ENCODE measurements at places on chromosomes 13 and 19.

DNA sequence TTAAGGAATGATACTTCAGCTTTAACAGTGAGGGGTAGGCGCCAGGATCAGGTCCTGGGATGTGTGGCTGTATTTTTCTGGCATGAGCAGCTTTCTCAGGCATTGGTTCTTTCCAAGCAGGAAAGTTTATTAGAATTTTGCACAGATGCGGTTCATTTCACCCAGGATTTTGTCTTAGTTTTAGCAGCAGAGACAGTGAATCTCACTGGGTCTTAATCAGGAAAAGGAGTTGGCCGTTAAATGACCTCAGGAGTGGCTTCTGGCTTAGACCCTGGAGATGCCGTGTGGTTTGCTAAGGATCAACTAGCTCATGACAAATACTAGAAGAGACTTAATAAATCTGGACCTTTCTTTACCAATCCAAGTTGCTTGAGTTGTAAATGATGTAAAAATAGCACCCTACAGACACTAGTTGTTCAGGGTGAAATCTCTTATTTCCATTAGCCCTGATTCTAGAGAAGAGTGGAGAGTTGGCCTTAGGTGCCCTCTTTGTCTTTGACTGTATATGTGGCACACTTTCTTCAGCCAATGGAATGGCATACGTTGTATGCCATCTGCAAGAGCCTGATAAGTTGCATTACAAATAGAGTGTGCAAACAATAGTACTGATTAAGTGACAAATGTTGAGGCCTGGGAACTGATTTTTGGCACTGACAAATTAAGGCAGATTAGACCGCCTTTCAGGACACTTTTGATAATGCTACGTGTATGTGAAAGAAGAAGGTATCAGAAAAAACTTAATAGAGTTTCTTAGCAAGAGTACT is 34.0 kb downstream of the LRCH1 start:
- no peak for DNase-seq

DNA sequence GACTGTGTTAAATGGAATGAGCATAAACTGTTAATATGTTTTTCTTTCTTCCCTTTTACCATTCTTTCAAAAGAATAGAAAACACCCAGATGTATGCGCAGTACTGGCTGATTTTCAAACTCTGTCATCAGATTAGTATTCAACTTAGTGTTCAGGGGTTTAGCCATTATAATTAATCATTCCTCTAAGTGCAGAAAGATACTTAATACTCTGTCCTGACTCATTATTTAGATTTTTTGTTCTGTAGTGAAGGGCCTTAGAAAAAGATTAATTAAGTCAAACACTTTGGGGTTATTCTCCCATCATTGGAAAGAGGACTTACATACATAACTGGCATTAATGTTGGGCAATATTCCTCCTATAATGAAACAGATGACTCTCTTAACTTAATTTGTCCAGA is 1316.7 kb upstream of the SLC10A2 start:
- no peak for DNase-seq

DNA sequence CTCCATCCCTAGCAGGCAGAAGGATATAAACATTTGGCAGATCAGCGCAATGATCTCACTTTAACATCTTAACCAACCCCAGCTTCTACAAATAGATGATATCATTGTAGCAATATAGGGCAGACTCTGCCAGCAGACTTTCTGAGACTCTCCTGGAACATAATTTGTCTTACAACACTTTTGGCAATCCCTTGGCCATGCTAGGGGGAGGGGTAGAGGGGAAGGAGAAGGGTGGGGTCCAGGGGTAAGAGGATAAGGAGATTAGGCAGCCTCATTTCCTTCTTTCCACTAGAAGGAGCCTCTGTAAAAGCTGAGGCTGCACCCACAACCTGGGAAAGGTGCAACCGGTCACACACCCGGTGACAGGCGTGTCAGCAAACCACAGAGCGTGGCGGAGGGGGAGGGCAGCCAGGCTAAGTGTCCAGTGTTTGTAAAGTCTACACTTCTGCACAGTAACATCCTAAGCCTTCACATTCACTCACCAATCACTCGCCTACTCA is 8.7 kb upstream of the UBAC2 start:
- no peak for DNase-seq

DNA sequence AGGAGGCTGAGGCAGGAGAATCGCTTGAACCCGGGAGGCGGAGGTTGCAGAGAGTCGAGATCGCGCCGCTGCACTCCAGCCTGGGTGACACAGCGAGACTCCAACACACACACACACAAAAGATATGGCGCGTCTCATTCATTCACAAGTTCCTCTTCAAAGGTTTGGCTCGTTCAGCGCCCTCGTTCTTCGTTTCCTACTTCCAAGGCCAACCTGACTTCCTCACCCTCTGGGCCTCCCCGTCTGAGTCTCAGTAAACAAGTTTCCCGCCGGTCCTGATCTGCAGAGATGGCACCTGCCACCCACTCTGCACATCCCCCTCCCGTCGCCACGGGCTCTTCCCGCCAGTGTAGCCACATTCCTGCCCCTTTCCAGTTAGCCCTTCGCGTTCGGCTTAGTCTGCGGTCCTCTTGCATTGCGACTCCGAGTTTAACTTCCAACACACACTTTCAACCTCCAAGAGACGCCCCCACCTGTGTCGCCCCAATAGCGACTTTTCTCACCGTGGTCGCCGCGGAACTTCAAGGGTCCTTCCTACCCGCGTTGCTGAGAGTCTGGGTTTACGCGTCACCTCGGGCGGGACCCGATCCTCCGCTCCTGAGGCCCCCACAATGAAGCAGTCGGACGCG is 1.3 kb upstream of the BSG start:
- no peak for DNase-seq

DNA sequence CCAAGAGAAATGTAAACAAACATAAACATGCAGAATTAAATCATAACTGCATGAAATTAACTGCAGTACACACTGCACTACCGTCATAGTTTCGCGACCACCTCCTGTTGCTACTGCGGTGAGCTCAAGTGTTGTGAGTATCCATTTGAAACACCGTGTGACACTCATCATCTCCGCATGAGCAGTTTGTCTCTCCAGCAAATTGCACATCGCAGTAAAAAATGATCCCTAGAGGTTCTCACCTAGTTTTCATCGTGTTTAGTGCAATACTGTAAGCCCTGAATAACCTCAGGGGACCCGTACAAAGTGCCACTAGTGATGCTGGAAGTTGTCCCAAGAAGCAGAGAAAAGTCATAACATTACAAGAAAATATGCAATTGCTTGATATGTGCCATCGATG is 147.7 kb downstream of the DPF1 start:
- DNase-seq: no peak

GRCh38 chr19:10701955-10702525 is 801 bp downstream of the QTRT1 start:
- DNase-seq: no peak

GRCh38 chr13:36163809-36164308 is 32.7 kb upstream of the DCLK1 start:
- DNase-seq: peak; percentile 6

- DNase-seq: no peak
Observed at GRCh38 chr13:91318886-91319285, 28.6 kb upstream of the MIR17HG start.

GRCh38 chr13:33870046-33870668 is 52.2 kb downstream of the RFC3 start:
- no peak for DNase-seq

DNA sequence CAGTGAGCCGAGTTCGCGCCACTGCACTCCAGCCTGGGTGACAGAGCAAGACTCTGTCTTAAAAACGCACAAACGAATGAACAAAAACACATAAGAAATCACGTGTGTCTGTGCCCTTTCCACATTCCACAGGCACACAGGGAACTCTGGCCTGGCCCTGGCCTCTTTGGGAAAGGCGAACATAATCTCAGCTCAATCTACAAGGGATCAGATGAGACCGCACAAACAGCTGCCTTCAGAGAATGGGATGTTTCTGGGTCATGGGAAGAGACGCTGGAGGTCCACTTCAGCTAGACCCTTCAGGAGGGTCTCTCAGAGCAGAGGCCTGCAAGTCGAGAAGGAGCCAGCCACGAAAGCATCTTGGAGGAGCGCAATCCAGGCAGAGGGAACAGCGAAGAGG is 6.3 kb upstream of the CRTC1 start:
- DNase-seq: no peak

DNA sequence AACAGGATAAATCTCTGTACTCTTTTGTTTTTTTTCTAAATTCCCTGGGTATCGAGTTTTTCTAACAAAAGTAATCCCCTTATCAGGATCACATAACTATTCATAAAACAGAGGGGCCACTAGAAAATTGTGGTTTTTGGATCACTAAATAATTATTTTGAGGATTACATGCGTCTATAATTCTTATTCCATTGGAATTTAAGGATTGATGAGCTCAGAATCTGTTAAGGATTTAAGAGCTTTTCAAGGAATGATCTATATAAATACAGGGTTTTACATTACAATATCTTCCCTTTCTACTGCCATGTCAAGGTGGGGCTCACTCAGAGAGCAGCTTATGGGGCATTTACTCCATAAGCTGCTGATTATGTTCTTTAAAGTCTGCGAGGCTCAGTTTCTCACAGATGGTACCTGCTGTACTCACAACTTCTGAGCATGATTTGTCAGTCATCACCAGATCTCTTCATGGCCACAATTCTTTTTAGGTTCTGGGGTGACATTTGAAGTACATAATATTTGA is 449.8 kb downstream of the PCDH17 start:
- no peak for DNase-seq

DNA sequence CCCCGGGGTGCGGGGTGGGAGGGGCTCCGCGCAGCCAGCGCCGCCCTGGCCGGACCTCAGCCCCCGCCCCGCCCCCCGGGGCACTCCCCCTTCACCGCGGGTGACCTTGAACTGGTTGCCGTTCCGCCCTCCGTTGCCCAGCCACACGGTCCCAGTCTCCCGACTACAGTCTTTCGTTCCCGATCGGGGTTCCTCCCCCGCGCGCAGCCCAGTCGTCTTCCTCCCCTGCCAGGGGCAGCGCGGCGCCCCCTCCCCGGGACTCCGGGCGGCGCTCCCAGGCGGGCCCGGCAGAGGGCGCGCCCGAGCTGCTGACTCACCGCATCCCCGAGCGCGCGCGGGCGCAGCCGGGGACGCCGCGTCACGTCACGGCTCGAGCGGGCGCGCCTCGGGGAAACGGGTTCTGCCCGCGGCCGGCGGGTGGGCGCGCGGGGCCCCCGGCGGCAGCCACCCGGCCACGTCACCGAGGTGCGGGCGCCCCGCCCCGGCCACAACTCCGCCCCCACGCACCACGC is 459 bp downstream of the MIDN start:
- DNase-seq: no peak

DNA sequence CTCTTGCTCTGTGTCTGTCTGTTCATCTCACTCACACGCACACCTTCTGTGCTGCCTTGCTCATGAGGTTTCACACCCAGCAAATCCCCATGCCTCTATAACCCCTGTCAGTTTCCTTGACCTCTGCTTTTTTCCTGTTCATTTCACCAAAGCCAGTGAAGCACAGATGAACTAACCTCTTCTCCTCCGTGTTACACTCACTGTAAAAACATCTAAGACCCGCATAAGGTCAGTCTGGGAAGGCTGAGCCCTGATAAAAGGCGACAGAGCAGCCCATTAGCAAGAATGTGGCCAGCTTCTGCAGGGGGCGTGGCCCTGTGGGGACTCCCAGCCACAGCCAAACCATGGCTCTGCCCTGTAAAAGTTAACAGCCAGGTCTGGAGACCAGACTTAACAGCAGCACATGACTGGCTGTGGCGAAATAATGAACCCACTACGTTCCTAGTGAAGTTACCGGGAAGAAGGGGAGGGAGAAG is 42.8 kb upstream of the NPAS1 start:
- DNase-seq: peak; percentile 61

- DNase-seq: peak; percentile 61
Observed at GRCh38 chr19:3440082-3440481, 40.2 kb downstream of the SMIM24 start.

- DNase-seq: no peak
Observed at GRCh38 chr13:108834193-108834592, 204.8 kb downstream of the MYO16 start.

DNA sequence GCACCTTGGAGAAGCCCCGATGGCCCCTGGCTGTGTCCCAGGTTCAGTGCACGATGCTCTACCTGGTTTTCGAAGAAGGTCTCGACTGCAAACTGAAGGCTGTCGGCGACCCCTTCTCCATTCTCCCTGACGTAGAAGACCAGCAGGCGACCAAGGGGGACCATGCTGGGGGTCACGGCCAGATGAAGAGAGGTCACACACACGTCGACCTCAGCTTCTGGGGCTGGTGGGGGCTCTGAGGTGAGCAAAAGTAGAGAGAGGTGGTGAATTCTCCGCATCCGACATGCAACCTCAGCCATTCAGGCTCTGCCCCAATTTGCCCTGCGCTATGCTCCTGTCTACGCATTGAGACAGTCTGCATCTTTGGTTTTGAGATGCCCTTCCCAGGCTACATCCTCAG is 49.3 kb downstream of the CPAMD8 start:
- DNase-seq: no peak

DNA sequence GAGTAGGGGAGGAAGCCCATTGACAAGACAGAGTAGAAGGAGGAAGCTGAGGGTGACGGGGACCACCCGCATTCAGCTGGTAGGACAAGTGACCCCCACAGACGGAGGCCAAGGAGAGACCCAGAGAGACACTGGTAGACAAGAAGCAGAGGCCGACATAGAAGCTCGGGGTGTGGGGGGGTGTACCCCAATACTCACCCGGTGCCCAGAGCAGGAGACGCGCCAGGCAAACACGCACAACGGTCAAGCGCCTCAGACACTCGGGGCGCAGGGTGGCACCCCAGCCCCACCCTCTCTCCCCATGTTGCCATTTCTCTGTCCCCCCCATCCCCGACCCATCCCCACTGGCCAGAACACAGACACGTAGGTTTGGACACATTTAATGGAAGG is 23.5 kb downstream of the SHANK1 start:
- DNase-seq: no peak

DNA sequence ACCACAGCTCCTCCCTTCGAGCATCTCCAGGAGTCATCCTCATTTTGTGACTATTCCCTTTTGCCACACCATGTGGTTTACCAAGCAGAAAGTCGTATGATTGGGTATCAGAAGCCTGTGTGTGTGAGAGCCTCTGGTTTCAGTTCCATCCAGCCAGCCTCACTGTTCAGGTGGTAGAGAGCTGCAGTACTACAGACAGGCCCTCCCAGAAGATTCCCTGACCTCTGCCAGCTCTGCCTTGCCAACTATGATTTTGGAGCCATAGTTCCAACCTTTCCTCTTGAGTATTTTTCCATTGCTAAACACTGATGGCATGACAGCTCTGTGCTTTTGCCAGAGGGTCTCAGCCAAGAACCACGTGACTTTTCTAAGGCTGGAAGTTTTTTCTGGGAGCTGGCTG is 82.5 kb downstream of the DHRS12 start:
- DNase-seq: no peak

GRCh38 chr13:93624311-93624777 is 397.7 kb downstream of the GPC6 start:
- peak; percentile 5 for DNase-seq

GRCh38 chr13:34208336-34208735 is 390.4 kb downstream of the RFC3 start:
- no peak for DNase-seq

- no peak for DNase-seq
Observed at GRCh38 chr19:30245401-30246039, 126.7 kb upstream of the ZNF536 start.

GRCh38 chr13:39036212-39036611 is 1.7 kb downstream of the PROSER1 start:
- no peak for DNase-seq

- no peak for DNase-seq
Observed at GRCh38 chr13:97298816-97299215, 76.7 kb downstream of the MBNL2 start.

Measured in A172 (cell line).